ENCODE measurements at places on chromosomes 3 and 15.
A peak's percentile ranks its signal among the peaks of the same experiment; 100 is the strongest.

DNA sequence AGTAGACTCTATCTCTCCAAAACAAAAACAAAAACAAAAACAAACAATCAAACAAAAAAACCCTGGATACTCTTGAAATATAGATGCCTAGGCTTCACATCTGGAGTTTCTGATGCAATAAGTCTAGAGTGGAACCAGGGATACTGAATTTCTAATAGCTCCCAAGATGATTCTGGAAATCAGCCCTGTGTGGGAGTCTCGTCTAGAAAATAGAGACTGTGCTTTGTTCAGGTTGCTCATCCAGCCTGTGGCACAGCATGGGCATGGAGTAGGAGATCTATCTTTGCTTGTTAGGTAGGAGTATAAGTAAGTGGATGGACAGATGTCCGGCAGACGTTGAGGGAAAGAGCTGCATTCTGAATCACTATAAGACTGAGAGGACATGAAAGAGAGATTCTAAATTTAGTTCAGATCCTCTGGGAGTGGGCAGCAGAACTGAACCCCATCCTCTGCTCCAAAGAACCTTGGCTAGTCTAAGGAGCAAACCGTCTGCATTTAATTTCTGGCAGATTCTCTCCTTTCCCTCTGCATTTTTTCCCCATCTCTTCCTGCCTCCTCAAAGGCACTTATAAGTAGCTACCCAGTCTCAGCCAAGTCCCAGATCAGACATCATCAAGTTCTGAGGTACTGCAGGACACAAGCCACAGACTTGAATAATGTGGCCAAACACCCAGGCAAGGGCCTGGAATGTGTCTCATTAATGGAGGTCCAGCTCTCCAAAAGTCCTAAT lies 92.6 kb upstream of the STRIT1 start:
- DNase-seq: no peak

GRCh38 chr3:188698436-188698835 lies 473.3 kb upstream of the TPRG1 start:
- no peak for DNase-seq

GRCh38 chr15:60326343-60326742 lies 71.4 kb downstream of the ANXA2 start:
- DNase-seq: no peak

DNA sequence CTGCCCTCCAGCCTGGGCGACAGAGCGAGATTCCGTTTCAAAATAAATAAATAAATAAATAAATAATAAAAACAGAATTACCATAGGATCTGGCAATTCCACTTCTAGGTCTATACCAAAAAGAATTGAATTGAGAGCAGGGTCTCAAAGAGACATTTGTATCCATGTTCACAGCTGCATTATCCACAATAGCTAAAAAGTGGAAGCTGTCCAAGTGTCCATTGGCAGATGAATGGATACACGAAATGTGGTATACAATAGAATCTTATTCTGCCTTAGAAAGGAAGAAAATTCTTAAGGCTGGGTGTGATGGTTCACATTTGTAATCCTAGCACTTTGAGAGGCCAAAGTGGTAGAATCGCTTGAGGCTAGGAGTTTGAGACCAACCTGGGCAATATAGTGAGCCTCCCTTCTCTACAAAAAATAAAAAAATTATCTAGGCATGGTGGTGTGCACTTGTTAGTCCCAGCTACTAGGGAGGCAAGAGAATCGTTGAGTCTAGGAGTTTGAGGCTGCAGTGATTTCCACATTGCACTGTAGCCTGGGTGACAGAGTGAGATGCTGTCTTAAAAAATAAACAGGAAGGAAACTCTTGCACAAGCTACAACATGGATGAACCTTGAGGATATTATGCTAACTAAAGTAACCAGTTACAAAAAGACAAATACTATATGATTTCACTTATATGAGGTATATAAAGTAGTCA lies 24.2 kb downstream of the PFKFB4 start:
- no peak for DNase-seq

GRCh38 chr3:107430996-107431245 lies 53.7 kb downstream of the CCDC54 start:
- DNase-seq: no peak

GRCh38 chr3:189809583-189809982 lies 178.4 kb downstream of the TP63 start:
- no peak for DNase-seq

- DNase-seq: no peak
Observed at GRCh38 chr3:126154391-126155279, 25.8 kb downstream of the ALDH1L1 start.

GRCh38 chr3:64190517-64191515 lies 34.5 kb downstream of the PRICKLE2 start:
- DNase-seq: no peak

DNA sequence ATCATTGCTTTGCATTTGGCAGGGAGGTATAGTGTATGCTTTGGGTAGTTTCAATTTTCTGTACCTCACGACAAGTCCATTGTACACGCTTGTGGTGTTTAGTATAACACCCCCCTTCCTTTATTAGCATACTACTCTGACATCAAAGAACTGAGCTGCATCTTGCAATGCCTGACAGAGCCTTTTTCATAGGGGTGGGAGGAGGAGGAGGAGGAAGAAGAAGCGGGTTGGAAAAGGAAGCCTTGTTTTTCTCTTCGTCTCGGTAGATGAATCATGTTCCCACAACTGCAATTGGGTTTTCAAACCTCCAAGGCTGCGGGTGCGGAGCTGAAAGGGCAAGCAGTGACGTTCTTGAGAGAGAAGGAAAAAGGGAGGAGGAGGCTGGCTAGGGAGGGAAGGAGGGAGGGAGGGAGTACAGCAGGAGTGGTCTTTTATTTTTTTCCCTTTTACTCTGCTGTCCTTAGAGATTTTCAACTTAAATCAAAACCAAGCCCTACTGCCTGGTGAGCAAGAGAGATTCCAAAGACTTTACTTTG lies 175.7 kb downstream of the KLHL25 start:
- DNase-seq: peak; percentile 44

GRCh38 chr3:78604341-78604740 lies 1163.5 kb downstream of the ROBO1 start:
- no peak for DNase-seq

DNA sequence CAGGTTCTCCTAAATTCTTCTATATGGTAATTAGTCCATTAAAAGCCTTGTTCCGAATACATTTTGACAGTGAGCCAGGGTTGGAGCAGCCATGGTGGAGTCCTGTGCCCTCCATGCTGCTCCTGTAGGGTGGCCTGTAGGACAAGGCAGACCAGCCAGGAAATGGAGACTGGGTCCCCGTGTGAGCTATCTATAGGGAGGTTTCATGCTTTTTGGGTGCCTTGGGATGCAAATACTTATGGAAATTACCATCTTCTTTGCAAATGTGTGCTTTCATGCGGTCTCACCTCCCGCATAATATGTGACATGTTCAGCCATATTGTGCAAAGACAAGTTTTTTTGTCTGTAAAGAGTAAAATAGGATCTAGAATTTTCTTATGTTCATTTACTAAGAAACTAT lies 58.0 kb upstream of the FURIN start:
- no peak for DNase-seq

DNA sequence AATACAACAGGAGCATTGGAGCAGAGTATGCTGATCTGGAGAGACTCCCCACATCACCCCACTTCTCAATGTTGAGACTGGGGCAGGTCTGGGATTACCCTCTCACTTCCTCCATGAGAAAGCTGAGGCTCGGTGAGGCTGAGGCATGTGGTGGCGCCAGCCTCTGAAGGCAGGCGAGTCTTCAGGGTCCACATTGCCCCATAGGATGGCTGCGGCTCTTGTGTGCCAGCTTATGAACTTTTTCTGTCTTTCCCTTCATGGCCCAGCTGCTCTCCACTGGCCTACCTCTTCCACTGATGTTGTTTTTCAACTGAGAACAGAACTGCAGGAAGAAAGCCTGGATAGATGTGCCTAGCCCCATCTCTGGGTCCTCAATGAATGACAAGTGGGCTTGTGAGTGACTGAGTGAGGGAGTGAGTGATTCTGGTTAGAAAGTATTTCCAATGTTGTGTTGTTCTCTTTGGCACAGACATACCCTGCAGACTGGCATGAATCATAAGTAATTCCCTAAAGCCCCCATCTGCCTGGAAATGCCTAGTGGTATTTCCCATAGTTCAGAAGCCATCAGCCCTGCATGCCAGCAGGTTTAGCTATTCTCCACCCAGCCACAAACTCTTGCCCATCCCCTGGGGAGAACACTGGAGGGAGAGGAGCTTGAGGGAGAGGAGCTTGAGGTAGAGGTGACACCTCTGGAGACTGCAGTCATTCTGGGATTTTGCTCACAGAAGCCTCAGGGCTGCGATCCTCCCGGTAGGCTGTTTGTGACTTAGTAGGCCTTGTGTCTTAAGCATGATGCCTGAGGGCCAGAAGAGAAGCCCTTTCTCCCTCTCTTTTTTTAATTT lies 56.9 kb downstream of the AMOTL2 start:
- no peak for DNase-seq

- DNase-seq: no peak
Observed at GRCh38 chr15:25342629-25343028, 96.2 kb downstream of the UBE3A start.

DNA sequence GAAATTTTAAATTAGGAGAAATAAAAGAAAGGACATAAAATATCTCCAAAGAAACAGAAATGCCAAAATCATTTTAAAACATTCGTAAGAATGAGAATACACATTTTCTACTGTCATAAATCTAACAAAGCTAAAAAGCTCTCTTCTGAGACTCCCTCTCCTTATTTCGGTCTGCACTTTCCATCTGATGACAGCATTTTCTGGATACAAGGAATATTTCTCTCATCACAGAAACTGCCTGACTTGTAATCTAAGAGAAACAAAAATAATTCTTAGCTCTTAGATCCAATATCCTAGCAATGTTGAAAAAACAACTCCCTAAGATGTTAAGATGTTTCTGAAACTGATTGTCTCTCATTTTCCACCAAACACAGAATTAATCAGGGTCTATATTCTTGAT lies 93.5 kb downstream of the PEAK1 start:
- no peak for DNase-seq

- no peak for DNase-seq
Observed at GRCh38 chr3:156787926-156788663, 38.1 kb upstream of the LEKR1 start.

- no peak for DNase-seq
Observed at GRCh38 chr15:59711451-59712243, 22.5 kb upstream of the BNIP2 start.

- DNase-seq: no peak
Observed at GRCh38 chr3:131079086-131079485, 52.4 kb downstream of the NEK11 start.

GRCh38 chr3:176992565-176992964 lies 204.7 kb downstream of the TBL1XR1 start:
- no peak for DNase-seq

GRCh38 chr3:117557464-117558090 lies 848.0 kb downstream of the TUSC7 start:
- no peak for DNase-seq

- no peak for DNase-seq
Observed at GRCh38 chr3:175187586-175187985, 328.5 kb downstream of the NAALADL2 start.

DNA sequence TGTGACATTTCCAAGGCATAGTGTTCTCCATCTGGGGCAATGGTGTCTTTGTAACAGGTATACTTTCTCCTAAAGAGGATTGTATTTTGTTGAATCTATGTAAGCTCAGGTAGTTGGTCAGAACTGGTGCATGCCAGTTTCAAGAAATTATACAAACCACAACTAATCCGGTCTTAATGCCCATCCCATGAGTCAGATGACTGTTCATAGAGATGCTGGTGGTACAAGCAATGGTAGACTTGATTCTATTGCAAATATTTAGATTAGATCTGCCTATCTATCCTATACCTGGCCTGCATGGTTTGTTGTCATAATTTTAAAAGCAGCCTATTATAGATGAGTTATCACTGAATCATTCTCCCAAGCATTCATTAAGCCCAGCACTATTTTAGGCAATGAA lies 43.5 kb downstream of the ATP13A5 start:
- no peak for DNase-seq

- DNase-seq: no peak
Observed at GRCh38 chr3:154112146-154112852, 8.9 kb upstream of the ARHGEF26 start.

DNA sequence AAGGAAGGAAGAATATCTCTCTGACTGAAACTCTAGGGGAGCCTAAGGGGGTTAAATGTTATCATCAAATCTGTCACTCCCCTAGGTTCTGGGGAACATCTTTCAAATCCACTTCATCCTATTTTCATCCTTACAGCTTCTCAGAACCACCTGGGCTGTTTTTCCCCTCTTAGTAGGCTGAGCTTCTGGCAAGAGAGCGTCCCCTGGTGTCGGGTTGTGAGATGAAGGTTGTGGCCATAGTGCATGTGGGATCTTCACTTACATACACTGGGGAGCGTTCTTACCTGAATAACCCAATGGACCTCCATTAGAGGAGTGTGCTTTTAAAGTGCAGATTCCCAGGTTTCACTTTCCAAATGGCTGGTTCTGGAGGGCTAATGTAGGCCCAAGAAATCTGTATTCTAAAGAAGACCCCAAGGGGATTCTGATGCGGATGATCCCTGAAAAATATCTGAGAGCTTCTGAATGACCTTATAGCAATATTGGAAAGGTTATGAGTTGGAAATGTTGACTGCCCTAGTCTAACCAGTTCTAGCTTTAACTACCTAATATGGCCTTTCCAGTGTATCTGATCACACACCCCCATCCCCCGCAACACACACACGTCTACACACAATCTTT lies 663.7 kb downstream of the AGBL1 start:
- peak; percentile 30 for DNase-seq

- no peak for DNase-seq
Observed at GRCh38 chr3:97942801-97943546, 29.3 kb downstream of the RIOX2 start.

GRCh38 chr3:45131201-45131600 lies 15.0 kb downstream of the CDCP1 start:
- DNase-seq: no peak

GRCh38 chr3:195555110-195555509 lies 12.0 kb upstream of the PPP1R2 start:
- no peak for DNase-seq

DNA sequence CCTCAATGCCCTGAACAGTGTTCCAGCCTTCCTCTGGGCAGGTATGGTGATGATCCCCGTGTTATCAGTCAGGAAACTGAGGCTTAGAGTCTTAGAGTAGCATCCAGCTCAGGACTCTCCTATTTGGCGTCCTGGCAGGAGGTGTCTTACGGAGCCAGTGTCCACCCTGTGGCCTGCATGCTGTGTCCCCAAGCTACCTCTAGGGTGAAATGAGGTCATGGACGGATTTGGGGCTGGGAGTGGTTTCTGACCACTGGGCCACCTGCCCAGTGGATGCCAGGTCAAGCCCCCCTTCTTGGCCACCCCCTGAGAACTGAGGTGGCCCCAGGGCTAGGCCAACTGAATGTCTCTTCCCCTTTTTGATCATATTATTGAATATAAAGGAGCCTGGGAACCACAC lies 27.2 kb upstream of the SLC6A6 start:
- DNase-seq: no peak

GRCh38 chr3:150118219-150118618 lies 147.5 kb upstream of the PFN2 start:
- DNase-seq: no peak

GRCh38 chr15:41661518-41662225 lies 1.5 kb downstream of the MGA start:
- DNase-seq: peak; percentile 36

GRCh38 chr3:41569632-41570305 lies 370.5 kb downstream of the CTNNB1 start:
- no peak for DNase-seq

GRCh38 chr3:78871048-78871447 lies 896.8 kb downstream of the ROBO1 start:
- DNase-seq: no peak

All from stimulated activated CD8-positive, alpha-beta memory T cell treated with anti-CD3 and anti-CD28 coated beads, Interleukin-15, amount 100 ng/mL, for 4 hours (primary cell).